ENCODE measurements at places on chromosomes 1 and 21. TPM values are rescaled to one million over a fixed set of nuclear protein-coding genes. Genes with fewer than 3 reads are reported as not detected.

DNA sequence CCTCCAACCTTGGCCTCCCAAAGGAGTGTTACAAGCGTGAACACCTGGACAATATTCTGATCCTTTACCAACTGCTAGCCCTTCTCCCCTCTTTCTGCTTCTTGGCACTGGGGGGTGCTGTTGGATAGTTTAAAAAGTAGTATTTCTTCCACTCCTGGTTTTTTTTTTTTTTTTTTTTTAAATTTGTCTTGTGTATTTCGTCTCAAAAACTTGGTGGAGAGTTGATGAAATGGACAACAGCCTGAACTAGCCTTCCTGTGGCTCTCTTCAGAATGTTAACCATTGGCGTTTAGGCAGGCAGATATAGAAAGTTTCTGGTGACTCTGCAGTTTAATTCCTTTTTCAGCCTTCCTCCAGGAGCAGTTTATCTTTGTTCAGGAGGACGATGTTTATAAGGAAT lies 69.7 kb upstream of the USP24 start:
- no peaks in the 10 kb centered on the region for H3K27me3 ChIP-seq
- DNase-seq, result no peak
- H3K4me1 ChIP-seq, result no peaks in the 10 kb centered on the region
- H3K27ac ChIP-seq, result no peak overlapping the region

GRCh38 chr1:72362538-72362937 lies 80.2 kb upstream of the NEGR1 start:
- no peaks in the 10 kb centered on the region for H3K4me1 ChIP-seq
- no peak overlapping the region for H3K27ac ChIP-seq
- no peak overlapping the region for H3K4me3 ChIP-seq
- DNase-seq, result no peak
- no peaks in the 10 kb centered on the region for H3K36me3 ChIP-seq

CYP4A11 gene
- not detected for total RNA-seq

DNA sequence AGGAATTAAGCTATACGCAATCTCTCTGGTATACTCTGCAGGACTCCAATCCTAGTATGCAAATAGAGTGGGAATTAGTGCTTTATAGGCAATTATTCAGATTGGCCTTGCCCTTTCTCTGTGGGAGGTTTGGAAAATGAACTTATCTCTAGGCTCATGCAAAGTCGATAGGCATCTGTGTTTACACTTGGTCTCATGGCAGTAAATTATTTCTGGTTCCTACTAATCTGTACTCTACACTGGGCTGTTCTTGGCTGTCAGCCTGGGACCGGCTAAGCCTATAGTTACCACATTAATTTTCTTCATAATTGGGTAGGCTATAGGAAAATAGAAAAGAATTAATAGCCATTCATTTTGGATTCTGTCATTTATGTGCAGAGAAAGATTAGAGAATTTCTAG lies 544.6 kb downstream of the AMY1C start:
- no peak overlapping the region for H3K4me3 ChIP-seq
- no peaks in the 10 kb centered on the region for H3K4me1 ChIP-seq
- no peak for DNase-seq
- no peaks in the 10 kb centered on the region for H3K36me3 ChIP-seq

GRCh38 chr21:26137379-26138060 lies 33.0 kb downstream of the APP start:
- H3K4me3 ChIP-seq, result no peak overlapping the region
- no peaks in the 10 kb centered on the region for H3K36me3 ChIP-seq
- no peak for DNase-seq
- H3K27me3 ChIP-seq, result no peaks in the 10 kb centered on the region
- H3K4me1 ChIP-seq, result peaks cover 18% of the 10 kb centered on the region
- H3K27ac ChIP-seq, result no peak overlapping the region

- H3K27ac ChIP-seq, result no peak overlapping the region
- peaks cover 28% of the 10 kb centered on the region for H3K36me3 ChIP-seq
- no peak overlapping the region for H3K4me3 ChIP-seq
- no peak for DNase-seq
Observed at GRCh38 chr1:46605232-46605631, 1.2 kb upstream of the MKNK1 start.

DNA sequence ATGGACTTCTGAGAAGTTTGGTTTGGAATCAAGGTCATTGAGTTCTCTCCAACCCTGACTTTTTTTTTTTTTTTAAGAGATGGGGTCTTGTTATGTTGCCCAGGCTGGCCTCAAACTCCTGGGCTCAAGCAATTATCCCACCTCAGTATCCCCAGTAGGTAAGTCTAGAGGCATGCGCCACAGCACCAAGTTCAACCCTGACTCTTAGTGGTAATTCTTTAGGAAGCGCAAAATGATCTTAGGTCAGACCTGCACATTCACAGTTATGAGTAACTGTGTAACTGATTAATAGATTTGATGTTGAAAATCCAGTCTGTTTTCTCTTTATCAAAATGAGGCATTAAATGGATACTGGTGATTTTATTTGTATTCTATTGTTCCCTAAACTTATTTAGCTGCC lies 95.9 kb downstream of the GREM2 start:
- DNase-seq, result no peak
- no peaks in the 10 kb centered on the region for H3K27me3 ChIP-seq
- no peak overlapping the region for H3K4me3 ChIP-seq
- H3K27ac ChIP-seq, result no peak overlapping the region
- no peaks in the 10 kb centered on the region for H3K36me3 ChIP-seq
- no peaks in the 10 kb centered on the region for H3K4me1 ChIP-seq

- no peaks in the 10 kb centered on the region for H3K27me3 ChIP-seq
- DNase-seq, result no peak
- peaks cover 7% of the 10 kb centered on the region for H3K4me1 ChIP-seq
- no peaks in the 10 kb centered on the region for H3K36me3 ChIP-seq
Observed at GRCh38 chr21:46032100-46032499, 50.5 kb downstream of the COL6A1 start.

- H3K27ac ChIP-seq, result no peak overlapping the region
- H3K4me3 ChIP-seq, result no peak overlapping the region
- H3K36me3 ChIP-seq, result peaks cover 35% of the 10 kb centered on the region
- no peaks in the 10 kb centered on the region for H3K27me3 ChIP-seq
Observed at GRCh38 chr1:244705261-244706234, 52.6 kb downstream of the DESI2 start.

DNA sequence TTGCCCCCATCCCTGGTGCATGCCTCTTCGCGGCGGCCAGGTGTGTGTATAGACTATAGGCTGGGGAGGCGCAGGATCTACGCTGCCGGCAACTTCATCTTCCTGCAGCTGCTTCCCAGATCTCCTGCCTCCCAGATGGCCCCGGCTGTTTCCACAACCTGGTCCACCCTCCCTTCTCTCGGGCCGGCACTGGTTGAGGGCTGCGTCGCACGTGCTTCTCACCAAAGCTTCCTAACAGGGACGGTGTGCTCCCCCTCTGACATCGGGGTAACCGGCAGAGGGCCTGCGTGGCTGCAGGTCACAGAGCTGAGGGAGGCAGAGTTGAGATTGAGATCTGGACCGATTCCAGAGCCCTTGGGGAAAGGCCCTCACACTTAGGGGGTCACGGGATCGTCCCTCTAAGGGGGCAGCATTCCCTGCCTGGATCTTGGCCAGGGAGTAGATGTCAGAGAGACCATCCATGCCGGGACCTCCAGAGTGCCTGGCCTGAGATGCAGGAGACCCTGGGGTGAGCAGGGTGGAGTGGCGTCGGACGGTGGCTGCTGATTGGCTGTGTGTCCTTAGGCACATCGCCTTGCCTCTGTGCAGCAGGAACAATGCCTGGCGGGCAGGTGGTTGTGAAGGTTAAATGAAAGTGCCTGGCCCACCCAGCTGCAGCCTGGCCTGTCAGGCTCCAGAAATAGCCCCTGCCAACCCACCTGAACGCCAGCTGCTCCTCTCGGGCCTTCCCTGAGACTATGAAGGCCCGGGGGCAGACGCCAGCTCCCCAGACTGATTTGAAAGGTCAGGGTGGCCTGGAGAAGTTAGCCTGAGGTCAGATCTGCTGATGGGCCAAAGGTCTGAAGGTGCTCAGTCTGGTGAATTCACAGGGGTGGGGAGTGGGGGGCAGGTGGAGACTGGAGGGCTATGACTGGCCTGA lies 6.1 kb upstream of the MASP2 start:
- H3K4me3 ChIP-seq, result no peak overlapping the region
- H3K4me1 ChIP-seq, result no peaks in the 10 kb centered on the region
- DNase-seq, result peak; percentile 42
- peaks cover 27% of the 10 kb centered on the region for H3K36me3 ChIP-seq

GRCh38 chr1:201946224-201946908 lies at the start of gene LMOD1:
Gene LMOD1 (minus strand): TSS chr1:201946548. CDS start chr1:201946340, 208 bp downstream.
- H3K27ac ChIP-seq, result peak within 1 kb of the TSS; percentile 81
- H3K4me3 ChIP-seq, result peak within 1 kb of the TSS; percentile 51
- DNase-seq, result peak; percentile 81
- peaks cover 22% of the 10 kb centered on the region for H3K27me3 ChIP-seq

GRCh38 chr1:59230622-59231021 lies 66.3 kb upstream of the FGGY start:
- H3K27me3 ChIP-seq, result no peaks in the 10 kb centered on the region
- no peaks in the 10 kb centered on the region for H3K4me1 ChIP-seq
- no peak for DNase-seq
- no peak overlapping the region for H3K27ac ChIP-seq

GRCh38 chr1:169604781-169605560 lies 18.7 kb upstream of the F5 start:
- H3K36me3 ChIP-seq, result no peaks in the 10 kb centered on the region
- no peak overlapping the region for H3K27ac ChIP-seq
- peaks cover 17% of the 10 kb centered on the region for H3K4me1 ChIP-seq
- no peak overlapping the region for H3K4me3 ChIP-seq
- H3K27me3 ChIP-seq, result no peaks in the 10 kb centered on the region

- H3K27me3 ChIP-seq, result no peaks in the 10 kb centered on the region
- H3K4me3 ChIP-seq, result no peak overlapping the region
- H3K36me3 ChIP-seq, result no peaks in the 10 kb centered on the region
- H3K27ac ChIP-seq, result no peak overlapping the region
- H3K4me1 ChIP-seq, result no peaks in the 10 kb centered on the region
Observed at GRCh38 chr1:95431235-95431634, 197.2 kb downstream of the RWDD3 start.

- peak overlapping the region; percentile 81 for H3K27ac ChIP-seq
- H3K27me3 ChIP-seq, result no peaks in the 10 kb centered on the region
- no peaks in the 10 kb centered on the region for H3K36me3 ChIP-seq
- H3K4me1 ChIP-seq, result no peaks in the 10 kb centered on the region
Observed at GRCh38 chr1:172775606-172776005, 116.7 kb downstream of the FASLG start.

- H3K27me3 ChIP-seq, result no peaks in the 10 kb centered on the region
- no peaks in the 10 kb centered on the region for H3K36me3 ChIP-seq
- peaks cover 5% of the 10 kb centered on the region for H3K4me1 ChIP-seq
- no peak for DNase-seq
Observed at GRCh38 chr1:160169553-160170399, 18.4 kb downstream of the ATP1A4 start.

DNA sequence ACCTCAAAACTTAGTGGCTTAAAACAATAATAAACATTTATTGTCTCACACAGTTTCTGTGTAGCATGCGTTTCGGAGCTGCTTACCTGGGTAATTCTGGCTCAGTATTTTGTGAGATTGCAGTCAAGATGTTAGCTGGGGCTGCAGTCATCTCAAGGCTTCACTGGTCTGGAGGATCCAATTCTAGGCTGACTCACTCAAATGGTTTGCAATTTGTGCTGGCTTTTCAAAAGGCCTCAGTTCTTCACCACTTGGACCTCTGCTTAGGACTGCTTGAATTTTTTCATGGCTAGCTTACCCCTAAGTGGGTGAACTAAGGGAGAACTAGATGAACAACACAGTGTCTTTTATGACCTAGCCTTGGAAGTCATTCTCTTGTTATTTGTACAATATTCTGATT lies 21.0 kb downstream of the XPR1 start:
- H3K36me3 ChIP-seq, result no peaks in the 10 kb centered on the region
- no peaks in the 10 kb centered on the region for H3K27me3 ChIP-seq
- H3K4me3 ChIP-seq, result no peak overlapping the region
- H3K27ac ChIP-seq, result no peak overlapping the region
- DNase-seq, result no peak
- peaks cover 4% of the 10 kb centered on the region for H3K4me1 ChIP-seq
